ENCODE measurements at places on chromosomes 2 and 18.
A peak's percentile ranks its signal among the peaks of the same experiment; 100 is the strongest.

DNA sequence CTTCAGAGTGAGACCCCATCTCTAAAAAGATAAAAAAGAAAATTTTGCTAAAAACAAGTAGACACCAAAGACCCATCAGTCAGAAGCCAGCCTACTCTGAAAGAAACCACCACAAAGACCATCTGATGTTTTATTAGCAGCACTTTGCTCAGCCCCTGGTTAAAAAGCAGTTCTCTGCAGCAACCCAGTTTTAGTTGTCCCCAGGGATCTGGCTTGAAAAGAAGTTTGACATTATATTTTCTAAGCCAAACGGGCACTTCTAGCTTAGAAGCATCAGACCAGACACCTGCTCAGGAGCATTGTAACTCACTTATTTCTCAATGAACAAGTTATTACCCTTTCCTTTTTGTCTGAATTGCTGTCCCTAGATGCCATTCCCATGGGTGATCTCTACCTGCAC, 164.2 kb upstream of the ETAA1 start:
- no peak for DNase-seq

GRCh38 chr2:18299423-18300212, 260.8 kb downstream of the RDH14 start:
- DNase-seq = no peak

GRCh38 chr2:65300134-65300760, 72.6 kb downstream of the ACTR2 start:
- DNase-seq = no peak

DNA sequence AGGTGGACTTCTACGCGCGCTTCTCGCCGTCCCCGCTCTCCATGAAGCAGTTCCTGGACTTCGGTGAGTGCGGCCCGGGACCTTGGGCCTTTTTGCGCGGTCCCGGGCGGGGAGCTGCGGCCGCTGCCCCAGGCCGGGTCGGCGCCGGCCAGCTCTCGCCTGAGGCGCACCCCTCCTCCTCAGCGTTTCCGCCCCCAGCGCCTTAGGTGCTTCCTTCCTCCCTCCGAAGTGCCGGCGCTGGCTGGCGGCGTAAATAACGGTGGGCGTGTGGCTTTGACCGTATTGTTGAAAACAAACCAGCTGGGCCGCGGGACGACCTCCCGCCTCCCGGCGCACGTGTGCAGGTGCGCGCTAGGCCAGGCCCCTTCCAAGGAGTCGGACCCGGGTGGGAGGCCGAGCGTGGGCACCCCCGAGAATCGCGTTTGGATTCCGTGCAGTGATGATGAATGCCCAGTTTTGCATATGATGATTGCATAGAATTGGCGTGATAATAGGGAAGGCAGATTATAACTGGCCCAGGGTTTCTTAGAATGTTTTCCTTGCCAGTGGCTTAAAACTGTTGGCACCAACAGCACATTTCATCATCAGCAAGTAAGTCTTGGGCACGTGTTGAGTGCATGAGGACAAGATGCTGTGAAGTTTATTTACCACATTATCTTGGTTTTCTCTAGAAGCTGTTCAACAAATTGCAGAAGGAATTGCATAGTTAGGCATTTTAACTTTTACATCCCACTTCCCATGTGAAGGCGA, 569 bp downstream of the PDK1 start:
- DNase-seq = peak; percentile 92

DNA sequence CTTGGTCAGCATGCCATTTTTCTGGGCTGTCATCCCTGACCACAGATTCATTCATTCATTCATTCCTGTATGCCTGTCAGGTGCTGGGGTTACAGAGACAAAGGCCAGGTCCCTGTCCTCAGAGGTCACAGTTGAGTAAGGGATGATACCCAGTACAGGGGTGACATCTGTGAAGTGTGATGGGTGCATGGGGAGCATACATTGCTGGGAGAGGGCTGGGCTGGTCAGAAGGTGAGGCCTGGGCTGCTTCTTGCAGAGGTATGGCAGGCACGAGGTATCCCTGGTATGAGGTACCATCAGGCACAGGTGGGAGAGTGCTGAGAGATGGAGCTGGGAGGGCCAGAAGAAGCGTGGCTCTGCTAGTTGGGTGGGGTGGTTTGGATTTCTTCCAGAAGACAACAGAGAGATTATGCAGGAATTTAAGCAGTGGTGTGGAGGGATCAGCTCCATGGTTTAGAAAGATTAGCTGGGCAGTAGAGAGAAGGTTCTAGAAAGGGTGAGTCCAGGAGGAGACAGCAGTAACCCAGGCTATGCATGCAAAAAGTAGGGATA, 181.9 kb upstream of the HAAO start:
- DNase-seq = no peak

DNA sequence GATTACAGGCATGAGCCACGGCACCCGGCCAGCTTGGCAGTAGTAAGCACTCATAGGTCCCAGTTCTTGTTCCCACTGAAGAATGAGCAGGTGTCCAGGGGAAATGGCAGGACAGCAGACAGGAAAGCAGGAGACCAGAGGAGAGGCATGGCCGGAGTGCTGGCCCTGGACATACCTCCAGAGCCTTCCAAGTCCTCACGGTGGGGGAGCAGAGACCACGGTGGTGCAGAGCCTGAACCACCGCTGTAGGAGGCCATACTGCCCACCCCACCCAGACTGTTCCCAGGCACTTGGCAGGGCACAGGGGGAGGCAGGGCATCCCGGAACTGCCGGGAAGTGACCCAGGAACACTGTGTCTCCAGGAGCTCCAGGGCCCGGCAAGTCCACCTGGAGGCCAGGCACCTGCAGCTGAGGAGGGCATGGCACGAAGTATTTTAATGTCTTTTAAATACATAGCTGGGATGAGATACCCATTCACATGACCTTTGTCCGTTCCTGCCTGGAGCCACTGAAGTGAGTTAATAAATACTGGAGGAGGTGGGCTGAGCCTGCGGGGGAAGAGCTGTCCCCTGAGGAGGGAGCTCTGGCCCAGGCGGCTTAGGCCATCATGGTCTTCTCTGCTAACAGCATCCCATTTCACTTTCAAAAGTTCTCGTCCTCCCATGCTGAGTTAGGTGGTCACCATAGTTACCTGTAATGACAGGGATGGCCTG, 49.7 kb upstream of the TFCP2L1 start:
- DNase-seq = no peak

GRCh38 chr2:205280596-205281236, 401.6 kb upstream of the NRP2 start:
- DNase-seq = no peak

- DNase-seq = no peak
Measured at GRCh38 chr2:84674099-84674498, 157.8 kb downstream of the DNAH6 start.

- no peak for DNase-seq
Measured at GRCh38 chr2:219643788-219644398, 16.5 kb downstream of the SLC4A3 start.

DNA sequence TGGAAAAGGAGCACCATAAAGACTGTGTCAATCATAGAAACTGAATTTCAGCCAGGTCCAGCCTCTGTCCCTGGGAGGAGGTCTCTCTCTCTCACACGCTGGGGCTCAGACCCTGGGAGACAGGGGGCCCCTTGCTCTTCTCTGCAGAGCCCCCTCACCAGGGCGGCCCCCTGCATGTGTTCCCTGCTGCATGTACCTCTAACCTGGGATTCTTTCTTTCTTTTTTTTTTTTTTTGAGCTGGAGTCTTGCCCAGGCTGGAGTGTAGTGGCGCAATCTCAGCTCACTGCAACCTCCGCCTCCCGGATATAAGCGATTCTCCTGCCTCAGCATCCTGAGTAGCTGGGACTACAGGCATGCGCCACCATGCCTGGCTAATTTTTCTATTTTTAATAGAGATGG, 46.5 kb downstream of the TPO start:
- DNase-seq = no peak

Data from Karpas-422 (cell line).